Femur (tissue), 1 donor: ENCODE measurements at places on chromosomes 3 and 15.

DNA sequence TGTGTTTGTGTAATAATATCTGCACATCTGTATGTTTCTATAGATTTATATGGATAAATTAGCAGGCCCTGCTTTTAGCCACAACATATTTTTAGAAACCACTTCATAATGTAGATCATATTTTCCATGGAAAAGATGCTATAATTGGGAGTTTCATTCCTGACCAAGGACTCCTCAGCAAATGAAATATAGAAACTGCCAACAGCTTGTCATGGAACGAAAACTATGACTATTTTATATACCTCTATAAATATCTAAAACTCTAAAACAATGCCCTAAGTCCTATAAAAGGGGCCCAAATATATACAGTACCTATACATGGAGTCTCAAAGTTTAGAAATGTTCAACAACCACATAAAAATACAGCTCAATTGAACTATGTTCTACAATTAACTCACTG, 27.9 kb downstream of the EID1 start:
- no peak for DNase-seq

DNA sequence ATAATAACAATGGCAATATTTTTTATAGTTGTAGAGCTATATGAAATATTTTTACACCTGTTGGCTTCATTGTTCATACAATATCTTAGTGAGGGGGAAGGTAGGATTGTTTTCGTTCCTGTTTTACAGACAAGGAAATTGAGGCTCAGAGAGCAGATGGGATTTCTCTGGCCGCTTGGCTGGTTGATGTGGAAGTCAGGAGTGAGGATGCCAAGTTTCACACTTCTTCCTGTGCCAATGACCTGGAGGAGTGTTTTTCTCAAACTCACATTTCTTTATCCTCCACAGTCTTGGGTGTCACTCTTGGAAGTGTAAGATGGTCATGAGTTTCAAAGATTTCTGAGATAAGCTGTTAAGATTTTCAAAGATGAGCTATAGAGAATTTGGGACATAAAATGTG, 50.6 kb downstream of the LPP start:
- no peak for DNase-seq

- DNase-seq: no peak
These were observed 272 bp upstream of the SRPRB start for GRCh38 chr3:133805384-133805701.

- no peak for DNase-seq
These were observed 91.6 kb downstream of the SCN11A start for GRCh38 chr3:38960042-38960622.

DNA sequence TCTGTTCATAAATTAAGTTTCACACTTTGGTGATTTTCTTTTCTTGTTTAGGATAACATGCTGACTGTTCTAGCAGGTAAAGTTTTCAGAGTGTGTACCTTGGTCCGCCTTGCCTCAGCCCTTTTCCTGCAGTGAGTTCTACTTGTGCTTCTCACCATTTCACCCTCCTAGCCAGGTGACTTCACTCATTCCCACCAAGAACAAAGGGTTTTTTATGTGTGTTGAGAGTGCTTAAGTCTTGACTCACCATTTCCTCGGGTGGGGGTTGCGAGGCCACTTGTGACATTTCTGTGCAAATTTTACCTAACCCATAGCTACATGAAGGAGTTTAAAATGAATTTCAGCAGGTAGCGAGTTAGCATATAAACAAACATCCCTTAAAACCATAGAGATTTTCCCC, 81.4 kb downstream of the C3orf38 start:
- DNase-seq: no peak

GRCh38 chr3:58325525-58325992, 7.1 kb upstream of the PXK start:
- DNase-seq: no peak
